ENCODE measurements at places on chromosomes 2 and 18. TPM values are rescaled to one million over a fixed set of nuclear protein-coding genes. Genes with fewer than 3 reads are reported as not detected.

- DNase-seq: no peak
These were observed 14.7 kb downstream of the CNTNAP5 start for GRCh38 chr2:124039762-124040291.

DNA sequence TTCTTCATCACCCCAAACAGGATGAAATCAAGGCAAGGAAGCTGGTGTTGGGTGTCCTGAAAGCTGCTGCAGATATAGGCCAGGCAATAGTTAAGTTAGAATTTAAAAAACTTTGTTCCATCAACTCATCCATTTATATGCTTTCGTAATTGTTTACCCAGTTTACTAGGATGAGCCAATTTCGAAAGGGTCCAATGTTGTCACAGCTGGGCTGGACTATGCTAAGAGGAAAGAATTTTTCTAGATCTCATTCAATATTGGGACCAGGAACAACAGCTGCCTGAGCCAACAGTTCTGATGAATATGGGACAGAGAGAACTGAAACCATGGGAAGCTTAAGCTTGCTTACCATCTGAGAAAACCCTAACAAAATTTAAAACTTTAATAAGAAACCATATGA lies 21.6 kb upstream of the SP3 start:
- no peak for DNase-seq

- no peak for DNase-seq
These were observed 31.3 kb upstream of the CNTNAP5 start for GRCh38 chr2:123993728-123994323.

- DNase-seq: no peak
These were observed 12.9 kb upstream of the EPAS1 start for GRCh38 chr2:46284260-46284659.

DNA sequence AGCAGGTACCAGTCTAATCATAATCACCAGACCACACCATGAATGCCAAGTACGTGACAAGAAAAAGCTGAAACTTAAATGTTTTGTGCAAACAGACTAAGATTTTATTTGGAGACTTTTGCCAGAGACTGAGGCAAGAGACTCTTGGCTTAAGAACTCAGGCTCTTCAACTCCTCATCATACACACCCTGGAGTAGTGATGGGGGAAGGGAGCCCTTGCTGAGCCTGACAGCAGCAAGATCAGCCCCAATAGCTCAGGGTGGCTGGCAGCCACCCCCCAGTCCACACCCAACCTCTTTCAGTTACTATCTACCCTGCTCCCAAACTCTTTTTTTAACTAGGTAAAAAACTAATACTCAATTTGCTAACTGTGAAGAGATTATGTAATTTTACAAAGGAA lies 114.8 kb downstream of the CCBE1 start:
- no peak for DNase-seq

GRCh38 chr2:118077636-118078247 lies 10.5 kb upstream of the INSIG2 start:
- DNase-seq: no peak

FOXD4L1 gene
- total RNA-seq: not detected

Measured in esophagus squamous epithelium (tissue), 5 donors.